Fibroblast of lung (primary cell): ENCODE measurements at places on chromosomes 12 and 14. TPM values are rescaled to one million over a fixed set of nuclear protein-coding genes. Genes with fewer than 3 reads are reported as not detected.

OR6C2 gene
- total RNA-seq = not detected in 2 replicates

LMNTD1 gene
- not detected in 2 replicates for total RNA-seq

RND1 gene
- under 0.01 and 0.17 TPM in 2 replicates for total RNA-seq

- no peak for DNase-seq
Measured at GRCh38 chr12:65252515-65252914, 26.0 kb upstream of the MSRB3 start.

DNA sequence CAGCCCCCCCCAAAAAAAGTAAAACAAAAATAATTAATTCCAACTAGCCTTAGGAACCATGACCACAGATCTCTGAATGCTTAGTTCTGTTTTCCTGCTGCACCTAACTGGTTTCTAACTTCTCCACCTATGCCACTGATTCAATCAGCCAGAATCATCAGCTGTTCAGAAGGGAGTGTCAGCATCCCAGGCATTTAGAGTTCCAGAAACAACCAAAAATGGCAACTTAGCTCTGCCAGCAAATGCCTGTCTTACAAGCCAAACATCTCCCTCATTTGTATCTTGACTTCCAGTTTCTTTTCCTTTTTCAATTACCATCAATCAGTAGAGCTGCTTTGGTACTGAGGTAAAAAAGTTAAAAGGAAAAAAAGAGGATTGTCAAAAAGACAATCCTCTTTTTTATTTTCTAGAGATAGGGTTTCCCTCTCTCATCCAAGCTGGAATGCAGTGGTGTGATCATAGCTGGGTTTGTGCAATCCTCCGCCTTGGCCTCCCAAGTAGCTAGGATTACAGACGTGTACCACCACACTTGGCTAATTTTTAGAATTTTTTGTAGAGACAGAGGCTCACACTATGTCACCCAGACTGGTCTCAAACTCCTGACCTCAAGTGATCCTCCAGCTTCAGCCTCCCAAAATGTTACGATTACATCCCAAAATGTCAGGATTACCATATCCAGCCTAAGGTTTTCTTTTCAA lies 45.2 kb upstream of the ISM2 start:
- no peak for DNase-seq

GRCh38 chr12:68028647-68029046 lies 39.4 kb downstream of the IFNG-AS1 start:
- DNase-seq = no peak

DNA sequence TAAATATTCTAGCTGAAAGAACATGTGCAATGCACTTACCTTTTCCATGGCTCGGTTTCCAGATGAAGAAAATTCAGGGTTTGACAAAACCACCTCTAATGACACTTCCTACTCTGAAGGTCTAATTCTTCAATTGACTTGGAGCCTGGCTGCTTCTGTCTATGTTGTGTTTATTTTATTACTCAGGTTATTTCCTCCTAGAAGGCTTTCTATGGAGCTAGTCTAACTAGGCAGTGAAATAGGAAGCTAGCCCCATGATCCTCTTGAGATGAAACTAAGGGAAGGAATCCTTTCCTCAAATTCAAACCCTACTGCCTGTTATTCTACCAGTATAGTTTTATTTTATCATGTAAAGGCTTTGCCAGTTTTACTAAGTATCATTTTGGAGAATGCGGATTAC lies 20.9 kb upstream of the IFNG-AS1 start:
- no peak for DNase-seq

DNA sequence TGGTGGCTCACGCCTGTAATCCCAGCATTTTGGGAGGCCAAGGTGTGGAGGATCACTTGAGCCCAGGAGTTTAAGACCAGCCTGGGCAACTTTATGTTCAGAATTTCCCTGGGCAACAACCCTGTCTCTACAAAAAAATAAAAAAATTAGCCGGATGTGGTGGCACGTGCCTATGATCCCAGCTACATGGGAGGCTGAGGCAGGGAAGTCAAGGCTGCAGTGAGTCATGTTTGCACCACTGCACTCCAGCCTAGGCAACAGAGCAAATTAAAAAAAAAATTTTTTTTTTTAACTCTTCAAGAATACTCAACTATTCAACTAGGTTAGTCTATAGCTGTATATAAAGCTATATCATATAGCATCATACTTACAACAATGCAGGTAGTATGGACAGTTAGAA lies 113.0 kb downstream of the RALGAPA1 start:
- no peak for DNase-seq

DNA sequence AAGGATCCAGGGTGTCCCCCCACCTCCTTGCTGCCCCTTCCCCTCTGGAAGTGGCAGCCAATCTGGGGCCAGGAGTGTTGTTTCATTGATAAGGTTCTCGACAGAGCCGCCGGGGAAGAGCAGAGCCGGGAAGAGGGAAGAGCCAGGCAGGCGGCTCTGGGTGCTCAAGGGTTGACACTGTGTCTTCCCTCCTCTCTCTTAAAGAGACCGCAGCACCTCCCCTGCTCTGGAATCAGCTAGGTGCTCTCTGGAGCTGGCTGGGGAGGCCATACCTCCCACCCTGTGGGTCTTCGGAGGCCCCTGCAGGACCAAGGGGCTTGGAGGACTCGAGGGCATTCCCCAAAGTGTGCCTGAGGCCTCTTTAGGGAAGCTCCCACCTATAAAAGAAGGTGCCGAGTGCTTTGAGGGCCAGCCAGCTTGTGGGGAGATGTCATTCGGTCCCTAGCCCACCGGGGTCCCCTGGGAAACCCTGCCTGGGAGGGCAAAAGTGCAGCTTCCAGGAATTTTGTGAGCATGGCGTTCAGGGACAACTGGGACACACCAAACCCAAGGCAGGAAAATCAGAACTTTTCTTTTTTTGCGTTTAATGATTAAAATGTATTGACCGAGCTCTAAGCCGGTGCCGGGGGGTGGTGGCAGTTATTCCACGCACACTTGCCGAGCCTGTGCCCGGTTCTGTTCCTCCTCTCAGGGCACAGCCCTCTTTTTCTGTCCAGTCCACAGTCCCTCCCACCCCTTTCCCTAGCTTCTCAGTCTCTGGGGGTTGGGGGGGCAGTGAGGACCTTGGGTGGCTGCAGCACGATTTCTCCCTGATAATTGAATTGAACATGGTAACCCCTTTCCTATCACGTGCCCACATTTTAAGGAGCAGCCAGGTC lies 3.0 kb downstream of the SETD1B start:
- DNase-seq = no peak
